ENCODE measurements at places on chromosomes 3 and 15.

DNA sequence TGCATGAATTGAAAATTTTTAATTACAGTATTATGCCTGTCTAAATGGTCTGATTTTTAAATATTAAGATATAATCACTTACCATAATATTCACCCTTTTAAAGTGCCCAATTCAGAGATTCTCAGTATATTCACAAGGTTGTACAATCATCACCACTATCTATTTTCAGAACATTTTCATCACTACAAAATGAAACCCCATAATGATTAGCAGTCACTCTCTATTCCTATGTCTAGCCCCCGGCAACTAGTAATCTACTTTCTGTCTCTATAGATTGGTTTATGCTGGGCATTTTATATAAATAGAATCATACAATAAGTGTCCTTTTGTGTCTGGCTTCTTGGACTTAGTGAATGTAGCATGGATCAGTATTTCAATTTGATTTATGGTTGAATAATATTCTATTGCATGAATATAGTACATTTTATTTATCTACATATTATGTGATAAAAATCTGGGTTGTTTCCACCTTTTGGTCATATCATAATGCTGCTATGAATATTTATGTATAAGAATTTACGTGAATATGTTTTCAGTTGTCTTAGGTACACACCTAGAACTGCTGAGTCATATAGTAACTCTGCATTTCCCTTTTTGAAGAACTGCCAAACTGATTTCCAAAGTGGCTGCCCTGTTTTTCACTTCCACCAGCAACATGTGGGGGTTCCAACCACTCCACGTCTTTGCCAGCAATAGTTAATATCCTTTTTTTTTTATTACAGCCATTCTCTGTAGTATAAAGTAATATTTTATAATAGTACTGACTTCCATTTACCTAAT is 485.7 kb upstream of the ZNF385D start:
- no peak for DNase-seq
- no peaks in the 10 kb centered on the region for H3K36me3 ChIP-seq
- no peak overlapping the region for H3K4me3 ChIP-seq
- no peaks in the 10 kb centered on the region for H3K27me3 ChIP-seq

DNA sequence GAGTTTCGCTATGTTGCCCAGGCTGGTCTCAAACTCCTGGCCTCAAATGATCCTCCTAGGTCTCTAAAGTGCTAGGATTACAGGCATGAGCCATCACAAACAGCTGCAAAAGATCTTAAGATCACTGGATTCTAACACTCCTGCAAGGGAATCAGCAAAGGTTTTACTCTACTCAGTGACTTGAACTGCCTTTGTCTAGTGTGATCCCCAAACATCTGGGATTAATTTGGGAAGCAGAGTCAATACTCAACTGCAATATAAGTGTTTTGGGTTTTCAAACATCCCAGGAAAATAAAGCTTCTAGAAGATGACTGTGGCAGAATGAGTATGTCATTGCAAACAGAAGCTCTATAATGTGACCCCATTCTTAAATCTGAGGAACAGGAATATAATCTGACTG is 7.2 kb downstream of the SPG21 start:
- peaks cover 25% of the 10 kb centered on the region for H3K36me3 ChIP-seq
- no peak overlapping the region for H3K27ac ChIP-seq
- H3K27me3 ChIP-seq = no peaks in the 10 kb centered on the region
- peaks cover 24% of the 10 kb centered on the region for H3K4me1 ChIP-seq
- H3K4me3 ChIP-seq = no peak overlapping the region
- DNase-seq = no peak

GRCh38 chr15:51849860-51850259 is 20.4 kb downstream of the TMOD3 start:
- peaks cover 33% of the 10 kb centered on the region for H3K4me1 ChIP-seq
- H3K4me3 ChIP-seq = no peak overlapping the region
- H3K36me3 ChIP-seq = peaks cover 16% of the 10 kb centered on the region
- no peak for DNase-seq
- H3K27ac ChIP-seq = no peak overlapping the region
- H3K27me3 ChIP-seq = no peaks in the 10 kb centered on the region

- peaks cover 53% of the 10 kb centered on the region for H3K27me3 ChIP-seq
- peaks cover 2% of the 10 kb centered on the region for H3K4me1 ChIP-seq
- H3K36me3 ChIP-seq = no peaks in the 10 kb centered on the region
- H3K27ac ChIP-seq = no peak overlapping the region
- DNase-seq = no peak
These were observed 5.8 kb upstream of the GLCE start for GRCh38 chr15:69154684-69155083.

DNA sequence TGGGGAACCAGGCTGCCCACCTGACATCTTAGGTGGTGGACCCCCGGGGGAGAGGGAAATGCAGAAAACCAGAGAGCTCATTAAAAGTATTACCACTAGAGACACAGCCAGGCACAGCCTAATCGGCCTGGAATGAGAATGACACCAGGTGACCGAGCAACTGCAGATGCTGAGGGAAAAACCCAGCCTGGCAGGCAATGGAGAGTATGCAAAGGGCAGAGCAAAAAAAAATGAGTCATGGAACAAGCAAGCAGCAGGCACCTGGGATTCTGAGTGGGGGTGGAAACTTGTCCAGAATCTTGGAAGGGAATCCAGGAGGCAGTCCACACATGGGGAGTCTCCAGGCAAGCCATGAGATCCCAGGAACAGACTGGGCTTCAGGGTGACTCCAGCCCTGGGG is 183.7 kb upstream of the LRRN1 start:
- no peak overlapping the region for H3K27ac ChIP-seq
- H3K4me3 ChIP-seq = no peak overlapping the region
- DNase-seq = no peak
- no peaks in the 10 kb centered on the region for H3K27me3 ChIP-seq

DNA sequence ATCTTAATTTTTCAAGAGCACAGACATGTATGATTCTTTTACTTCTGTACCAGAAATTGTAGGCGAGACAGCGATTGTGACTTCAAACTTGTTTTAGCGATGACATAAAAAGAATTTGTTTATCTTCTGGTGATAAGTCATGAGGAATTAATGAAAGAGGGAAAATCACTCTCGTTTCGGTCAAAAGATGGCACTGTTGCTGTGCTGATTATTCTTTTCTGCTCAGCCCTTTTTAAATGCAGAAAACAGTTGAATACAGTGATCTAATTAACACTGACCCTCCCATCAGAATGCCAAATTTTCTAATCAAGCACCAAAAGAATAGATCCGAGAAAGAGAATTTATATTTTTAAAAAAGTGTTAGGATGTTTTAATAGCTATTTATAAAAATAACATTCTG is 52.6 kb downstream of the NSUN3 start:
- DNase-seq = no peak
- H3K27me3 ChIP-seq = no peaks in the 10 kb centered on the region
- peaks cover 15% of the 10 kb centered on the region for H3K36me3 ChIP-seq
- H3K27ac ChIP-seq = no peak overlapping the region

- no peak overlapping the region for H3K27ac ChIP-seq
- H3K4me1 ChIP-seq = no peaks in the 10 kb centered on the region
- H3K36me3 ChIP-seq = peaks cover 16% of the 10 kb centered on the region
- H3K4me3 ChIP-seq = no peak overlapping the region
- no peak for DNase-seq
These were observed 229.7 kb downstream of the RSRC1 start for GRCh38 chr3:158339638-158340037.

- H3K4me3 ChIP-seq = no peak overlapping the region
- H3K4me1 ChIP-seq = peaks cover 17% of the 10 kb centered on the region
- DNase-seq = no peak
- H3K27me3 ChIP-seq = no peaks in the 10 kb centered on the region
These were observed 23.2 kb downstream of the MRPS25 start for GRCh38 chr3:15041950-15042349.

- no peaks in the 10 kb centered on the region for H3K36me3 ChIP-seq
These were observed 495.2 kb upstream of the EPHA6 start for GRCh38 chr3:96319166-96319565.

DNA sequence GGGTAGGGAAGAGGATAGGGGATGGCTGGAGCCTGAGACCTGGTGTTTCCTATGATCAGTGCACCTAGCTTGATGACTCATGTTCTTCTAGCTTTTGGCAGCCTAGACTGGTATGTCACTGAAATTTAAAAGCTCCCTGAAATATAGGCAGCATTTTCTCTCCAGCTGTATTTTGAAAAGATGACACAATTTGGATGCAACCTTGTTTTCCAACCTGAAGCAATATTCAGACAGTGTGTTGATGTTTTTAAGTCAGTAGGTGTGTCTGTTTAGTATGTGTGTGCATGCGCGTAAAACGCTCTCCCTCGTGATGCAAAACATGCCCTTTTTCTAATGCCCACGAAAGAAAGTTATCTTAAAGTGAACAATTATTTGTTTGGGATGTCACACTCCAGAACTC is 58.5 kb downstream of the RPL22L1 start:
- DNase-seq = no peak
- peaks cover 5% of the 10 kb centered on the region for H3K27me3 ChIP-seq
- H3K4me3 ChIP-seq = no peak overlapping the region
- H3K36me3 ChIP-seq = no peaks in the 10 kb centered on the region

DNA sequence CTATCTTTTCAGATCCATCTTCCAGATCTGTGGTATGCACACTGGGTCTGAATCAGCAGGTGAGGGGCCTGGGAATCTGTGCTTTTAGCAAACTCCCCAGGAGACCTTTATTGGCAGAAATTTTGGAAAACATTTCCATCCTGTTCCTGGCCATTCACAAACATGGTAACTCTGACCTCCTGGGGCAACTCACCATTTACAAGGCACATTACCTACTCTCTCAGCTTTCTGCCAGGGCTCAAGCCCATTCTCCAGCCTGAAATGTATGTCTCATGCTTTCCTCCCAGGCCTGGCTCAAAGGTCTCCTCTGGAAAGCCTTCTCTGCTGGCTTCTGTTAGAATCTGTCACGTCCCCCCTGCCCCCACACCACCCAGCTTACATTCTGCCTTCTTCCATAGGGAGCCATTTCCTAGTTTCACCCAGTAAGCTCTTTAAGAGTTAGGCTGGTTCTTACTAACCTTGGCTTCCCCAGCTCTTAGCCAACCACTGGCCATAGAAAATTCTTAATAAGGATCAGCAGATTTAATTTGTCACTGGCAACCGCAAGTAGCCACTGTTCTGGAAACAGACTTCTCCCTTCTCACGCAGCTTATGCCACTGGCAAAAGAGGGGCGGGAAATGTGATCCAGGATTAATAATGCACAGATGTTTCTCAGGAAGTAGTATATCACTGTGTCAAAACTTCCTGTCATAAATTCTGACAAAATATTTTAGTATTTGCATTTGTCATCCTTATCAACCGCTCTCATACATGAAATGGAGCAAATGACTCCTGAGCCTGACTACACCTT is 55.0 kb downstream of the RORA start:
- no peaks in the 10 kb centered on the region for H3K36me3 ChIP-seq
- peaks cover 17% of the 10 kb centered on the region for H3K4me1 ChIP-seq
- H3K27me3 ChIP-seq = peaks cover 43% of the 10 kb centered on the region
- H3K27ac ChIP-seq = no peak overlapping the region
- no peak for DNase-seq
- no peak overlapping the region for H3K4me3 ChIP-seq

GRCh38 chr3:124142389-124142970 is 150.6 kb upstream of the ROPN1 start:
- H3K27me3 ChIP-seq = peaks cover 6% of the 10 kb centered on the region
- no peaks in the 10 kb centered on the region for H3K36me3 ChIP-seq
- no peak overlapping the region for H3K4me3 ChIP-seq
- no peaks in the 10 kb centered on the region for H3K4me1 ChIP-seq
- DNase-seq = no peak

Measured in activated CD8-positive, alpha-beta memory T cell treated with anti-CD3 and anti-CD28 coated beads, Interleukin-2, amount 10 ng/mL, durations not matched to agents 7 days and 5 days (primary cell).